HS-27A (cell line): ENCODE measurements at places on chromosomes 3 and 15.

DNA sequence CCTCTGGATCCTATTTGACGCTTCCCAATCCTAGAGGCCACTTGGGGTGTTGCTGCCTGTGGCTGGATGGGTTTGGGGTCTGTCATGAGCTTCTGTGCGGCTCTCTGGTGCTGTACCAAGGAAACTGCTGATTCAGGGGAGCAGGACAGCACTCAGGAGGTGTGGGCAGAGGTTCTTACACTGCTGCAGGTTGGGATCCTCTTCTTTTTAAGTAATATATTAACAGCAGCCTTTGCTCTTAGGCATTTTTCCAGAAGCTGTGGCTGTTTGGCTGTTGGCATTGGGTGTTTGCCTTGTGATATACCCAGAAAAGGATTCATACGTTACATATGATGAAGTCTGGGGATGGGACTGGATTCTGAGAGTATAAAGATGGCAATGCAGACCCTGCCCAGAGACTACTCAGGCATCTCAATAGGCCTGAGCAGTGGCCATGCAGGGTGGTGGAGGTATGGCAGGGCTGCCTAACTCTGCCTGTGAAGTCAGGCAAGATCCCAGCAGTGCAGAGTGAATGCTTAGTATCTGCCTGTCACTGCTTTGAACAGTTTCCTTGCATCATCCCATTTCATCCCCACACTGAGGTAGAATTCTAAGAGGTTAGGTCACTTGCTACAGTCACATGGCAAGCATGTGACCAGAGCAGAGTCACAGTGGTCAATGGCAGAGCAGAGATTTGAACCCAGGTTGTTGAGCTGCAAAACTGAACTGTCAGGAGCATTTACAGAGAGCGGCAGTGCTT is 3.9 kb downstream of the ABHD6 start:
- no peak for DNase-seq

DNA sequence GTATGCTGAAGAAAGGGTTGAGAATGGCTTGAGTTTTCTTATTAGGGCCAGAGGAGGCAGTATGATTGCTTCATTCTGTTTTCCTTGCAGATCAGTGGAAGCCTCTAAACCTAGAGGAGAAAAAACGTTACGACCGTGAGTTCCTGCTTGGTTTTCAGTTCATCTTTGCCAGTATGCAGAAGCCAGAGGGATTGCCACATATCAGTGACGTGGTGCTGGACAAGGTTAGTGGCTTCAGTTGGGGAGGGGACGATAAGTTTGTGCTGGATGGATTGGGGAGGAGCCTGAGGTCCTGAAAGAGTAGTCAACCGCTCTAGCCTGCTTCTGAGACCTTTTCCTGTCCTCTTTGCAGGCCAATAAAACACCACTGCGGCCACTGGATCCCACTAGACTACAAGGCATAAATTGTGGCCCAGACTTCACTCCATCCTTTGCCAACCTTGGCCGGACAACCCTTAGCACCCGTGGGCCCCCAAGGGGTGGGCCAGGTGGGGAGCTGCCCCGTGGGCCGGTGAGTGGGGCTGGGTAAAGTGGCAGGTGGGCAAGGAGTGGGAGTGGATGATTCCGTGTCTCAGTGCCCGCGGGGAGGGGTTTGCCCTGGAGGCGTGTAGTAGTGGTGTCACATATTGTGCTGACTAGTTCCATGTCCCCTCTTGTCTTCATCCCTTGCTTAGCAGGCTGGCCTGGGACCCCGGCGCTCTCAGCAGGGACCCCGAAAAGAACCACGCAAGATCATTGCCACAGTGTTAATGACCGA is 8.5 kb downstream of the EIF4G1 start:
- no peak for DNase-seq

GRCh38 chr3:143358155-143358792 is 238.7 kb downstream of the CHST2 start:
- DNase-seq: no peak

- no peak for DNase-seq
Measured at GRCh38 chr3:71305231-71306206, 278.0 kb downstream of the FOXP1 start.

GRCh38 chr3:43998370-43998835 is 243.3 kb upstream of the TOPAZ1 start:
- DNase-seq: peak; percentile 15

- DNase-seq: no peak
Measured at GRCh38 chr3:101876142-101876541, 26.8 kb downstream of the NFKBIZ start.

DNA sequence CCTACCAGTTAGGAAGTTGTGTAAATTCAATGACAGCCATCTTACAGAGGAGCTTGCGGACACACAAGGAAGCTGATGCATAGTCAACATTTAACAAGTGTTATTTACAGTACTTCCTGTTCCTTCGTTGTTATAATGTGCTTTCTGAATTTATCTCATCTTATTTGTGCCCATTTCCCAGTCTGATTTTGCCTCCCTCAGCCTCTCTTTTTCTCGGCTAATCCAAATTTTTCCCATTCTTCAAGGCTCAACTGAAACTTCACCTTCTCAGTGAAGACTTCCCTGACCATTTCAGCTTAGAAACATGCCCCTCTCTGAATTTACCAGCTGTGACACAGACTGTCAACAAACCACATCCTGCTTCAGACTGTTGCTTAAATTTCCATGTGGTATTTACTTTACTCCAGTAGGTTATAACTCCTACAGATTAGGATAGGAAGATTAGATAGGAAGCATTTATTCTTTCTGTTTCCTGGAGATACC is 55.7 kb upstream of the CP start:
- peak; percentile 58 for DNase-seq

- no peak for DNase-seq
Measured at GRCh38 chr3:26962492-26963360, 340.2 kb downstream of the LRRC3B start.

- DNase-seq: peak; percentile 42
Measured at GRCh38 chr3:162302983-162303624, 806.5 kb downstream of the OTOL1 start.

DNA sequence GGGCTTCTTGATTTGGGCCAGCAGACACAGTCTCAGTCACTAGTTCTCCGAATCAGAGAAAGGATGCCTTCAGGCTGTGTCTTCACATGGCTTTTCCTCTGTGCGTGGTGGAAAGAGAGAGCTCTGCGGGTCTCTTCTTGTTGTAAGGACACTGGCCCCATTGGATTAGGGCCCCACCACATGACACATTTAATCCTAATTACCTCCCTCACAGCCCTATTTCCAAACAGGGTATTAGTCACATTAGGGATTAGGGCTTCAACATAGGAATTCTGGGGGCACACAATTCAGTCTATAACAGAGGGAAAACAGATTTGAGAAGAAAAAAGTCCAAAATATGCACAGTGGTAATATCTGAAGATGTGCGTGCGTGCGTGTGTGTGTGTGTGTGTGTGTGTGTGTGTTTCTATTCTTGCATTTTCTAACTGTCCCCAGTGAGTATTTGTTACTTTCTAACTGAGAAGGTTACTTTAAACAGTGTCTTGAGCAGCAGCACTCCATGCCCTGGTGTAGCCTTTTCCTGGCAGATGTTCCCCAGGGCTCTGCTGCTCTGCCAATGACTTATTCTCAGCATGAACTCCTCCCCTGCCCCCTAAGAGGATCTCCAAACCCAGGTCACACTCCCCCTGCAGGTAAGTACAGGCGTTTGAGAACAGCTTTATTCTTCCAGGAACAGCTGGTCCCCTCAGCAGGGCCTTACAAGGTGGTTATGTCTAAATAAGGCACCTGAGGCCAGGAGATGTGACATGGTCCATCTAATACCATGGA is 72.9 kb downstream of the RPL39L start:
- no peak for DNase-seq

DNA sequence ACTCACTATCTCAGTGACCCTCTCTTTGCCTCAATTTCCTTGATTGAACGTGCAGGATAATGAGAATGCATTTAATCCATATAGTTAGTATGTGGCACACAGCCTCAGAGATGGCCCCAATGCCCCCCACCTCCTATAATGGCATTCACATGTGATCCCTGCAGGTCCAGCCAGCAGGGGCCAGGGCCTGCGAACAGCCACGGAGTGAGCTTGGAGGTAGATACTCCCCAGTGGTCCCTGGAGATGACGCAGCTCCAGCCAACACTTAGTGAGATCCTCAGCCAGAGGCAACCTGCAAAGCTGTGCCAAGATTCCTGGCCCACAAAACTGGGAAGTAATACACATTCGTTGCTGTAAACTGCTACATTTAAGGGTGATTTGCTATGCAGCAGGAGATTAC is 184.9 kb upstream of the NSMCE3 start:
- DNase-seq: no peak

DNA sequence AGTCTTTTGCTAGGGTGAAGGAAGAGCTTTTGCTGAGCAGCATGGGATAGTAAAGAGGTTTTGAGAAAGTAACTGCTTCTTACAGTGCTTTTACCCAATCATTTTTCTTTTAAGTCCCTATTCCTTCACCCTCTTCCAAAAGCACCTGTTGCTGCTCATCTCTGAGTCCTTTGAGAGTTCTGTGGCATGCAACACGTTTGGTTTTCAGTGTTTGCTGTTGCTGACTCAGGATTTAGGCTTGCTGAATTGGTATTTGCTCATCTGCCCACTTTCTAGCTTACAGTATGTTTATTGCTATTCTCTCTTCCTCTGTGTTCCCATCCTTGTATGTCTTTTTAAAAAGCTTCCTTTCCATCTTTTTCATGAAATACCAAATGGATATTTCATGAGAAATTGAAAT is 55.9 kb upstream of the THRB start:
- DNase-seq: no peak

DNA sequence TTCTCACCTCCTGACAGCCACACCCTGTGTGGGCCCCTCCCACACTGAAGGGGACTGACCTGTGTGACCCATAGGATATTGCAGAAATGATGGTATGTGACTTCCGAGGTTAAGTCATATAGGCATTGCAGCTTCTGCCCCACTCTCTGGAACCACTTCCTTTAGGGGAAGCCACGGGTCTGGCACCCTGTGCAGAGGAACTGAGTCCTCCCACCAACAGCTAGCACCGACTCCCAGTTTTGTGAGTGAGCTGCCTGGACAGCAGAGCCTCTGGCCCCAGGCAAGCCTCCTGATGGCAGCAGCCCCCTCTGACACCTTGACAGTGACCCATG is 24.6 kb upstream of the SLC6A6 start:
- DNase-seq: no peak

GRCh38 chr3:26369133-26369532 is 253.4 kb upstream of the LRRC3B start:
- no peak for DNase-seq

GRCh38 chr3:183253528-183254486 is 754 bp downstream of the B3GNT5 start:
- no peak for DNase-seq

DNA sequence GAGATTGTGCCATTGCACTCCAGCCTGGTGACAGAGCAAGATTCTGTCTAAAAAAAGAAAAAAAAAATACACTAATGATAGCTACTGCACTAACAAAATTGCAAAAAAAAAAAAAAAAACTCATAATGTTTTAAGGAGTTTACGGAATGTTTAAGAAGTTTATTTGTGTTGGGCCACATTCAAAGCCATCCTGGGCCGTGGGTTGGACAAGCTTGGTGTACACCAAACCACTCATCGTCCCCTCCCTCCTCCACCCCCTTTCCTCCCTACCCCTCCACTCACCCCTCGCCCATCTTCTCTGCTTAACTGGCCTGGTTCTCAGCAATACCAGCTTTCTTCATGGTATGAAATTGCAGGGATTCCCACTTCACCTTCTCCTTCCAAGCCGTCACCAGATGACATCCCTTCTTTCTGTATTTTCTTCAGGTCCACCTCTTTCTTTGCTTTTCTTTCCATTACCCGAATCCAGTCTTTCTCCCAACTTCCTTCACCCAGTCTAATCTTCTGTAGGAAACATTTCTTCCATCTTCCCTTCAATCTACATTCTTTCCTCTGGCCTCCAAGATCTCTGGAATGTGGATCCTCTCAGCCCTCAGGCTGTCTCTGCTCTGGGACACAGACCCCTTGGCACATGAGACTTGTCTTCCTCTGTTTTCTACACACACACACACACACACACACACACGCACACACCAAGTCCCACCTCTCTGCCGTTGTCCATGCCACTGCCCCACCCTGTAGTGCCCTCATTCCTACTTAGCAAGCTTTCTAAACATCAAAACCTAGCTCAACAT is 3.5 kb upstream of the MESP1 start:
- no peak for DNase-seq

- DNase-seq: no peak
Measured at GRCh38 chr3:27637346-27637995, 84.7 kb downstream of the EOMES start.

DNA sequence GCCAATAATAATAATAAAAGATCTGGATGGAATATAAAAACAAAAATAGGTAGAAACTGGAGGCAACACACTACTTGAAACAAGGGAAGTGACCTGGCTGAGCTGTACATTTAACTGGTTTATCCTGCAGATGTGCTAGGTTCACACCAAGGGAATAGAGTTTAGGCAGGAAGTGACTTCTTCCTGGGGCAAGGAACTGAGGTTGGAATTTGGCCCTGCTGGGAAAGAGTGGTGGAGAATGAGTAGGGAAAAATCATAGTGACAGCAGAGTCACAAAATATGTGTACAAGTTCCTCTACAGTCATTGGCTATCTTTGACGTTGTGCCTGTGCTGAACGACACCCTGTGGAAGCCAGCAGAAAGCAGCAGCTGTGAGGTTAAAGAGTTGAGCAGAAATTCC is 44.1 kb downstream of the ARHGAP11B start:
- DNase-seq: no peak

DNA sequence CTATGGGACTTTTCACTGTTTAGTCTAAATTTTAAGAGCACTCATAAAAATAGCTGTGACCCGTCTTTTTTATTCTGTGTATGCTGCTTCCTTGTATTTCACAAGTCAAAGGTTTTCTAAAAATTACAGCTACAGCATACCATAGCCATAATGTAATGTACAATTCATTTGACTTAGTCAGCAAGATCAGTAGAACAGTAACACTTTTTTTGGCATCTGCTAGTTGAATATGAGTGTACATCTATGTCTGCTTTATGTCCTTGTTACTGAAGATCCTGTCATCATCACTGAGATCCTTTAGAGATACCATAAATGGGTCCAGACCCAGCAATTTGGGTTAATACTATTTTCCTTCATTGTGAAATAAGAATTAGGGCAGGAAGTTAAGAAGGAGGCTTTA is 42.2 kb downstream of the CMSS1 start:
- peak; percentile 66 for DNase-seq

GRCh38 chr3:29335943-29336342 is 55.1 kb downstream of the RBMS3 start:
- DNase-seq: no peak

GRCh38 chr15:58258501-58259292 is 120.5 kb downstream of the AQP9 start:
- no peak for DNase-seq

GRCh38 chr15:49693498-49693897 is 72.7 kb downstream of the DTWD1 start:
- no peak for DNase-seq

DNA sequence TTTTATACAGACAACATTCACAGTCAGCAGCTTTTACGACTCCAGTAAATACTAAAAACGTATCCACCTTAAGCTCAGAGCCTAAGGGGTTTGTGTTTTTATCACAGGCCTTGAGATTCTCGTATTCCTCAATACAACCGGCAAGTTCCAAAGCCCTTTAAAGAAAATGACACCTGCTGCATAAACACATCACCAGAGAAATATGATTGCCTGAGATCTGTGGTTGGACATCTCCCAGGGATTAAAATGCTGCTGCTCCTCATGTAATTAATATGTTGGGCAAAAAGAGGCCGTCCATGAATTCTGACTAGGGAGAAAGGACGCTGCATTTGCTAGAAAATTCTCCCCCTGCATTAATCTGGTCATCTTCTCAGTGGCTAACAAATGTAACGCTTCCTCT is 544.8 kb downstream of the MAGI1 start:
- DNase-seq: no peak
